Right atrium auricular region (tissue), 2 donors: ENCODE measurements at places on chromosomes 16 and 17. TPM values are rescaled to one million over a fixed set of nuclear protein-coding genes. Genes with fewer than 3 reads are reported as not detected.

DNA sequence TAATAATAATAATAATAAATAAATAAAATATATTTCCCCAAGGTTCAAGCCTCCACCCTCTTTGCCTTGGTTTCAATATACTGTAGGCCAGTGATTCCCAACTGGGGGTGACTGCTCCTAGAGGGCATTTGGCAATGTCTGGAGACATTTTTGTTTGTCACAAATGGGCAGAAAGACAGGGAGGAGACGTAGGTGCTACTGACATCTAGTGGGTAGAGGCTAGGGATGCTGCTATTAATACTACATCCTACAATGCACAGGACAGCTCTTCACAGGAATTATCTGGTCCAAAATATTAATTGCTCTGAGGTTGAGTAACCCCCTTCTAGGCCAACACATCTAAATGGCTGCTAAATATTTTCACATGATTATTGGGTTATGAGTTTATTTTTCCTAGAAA is 12.8 kb upstream of the PRR14 start:
- DNase-seq: no peak

GRCh38 chr16:3908951-3909437 is 28.5 kb upstream of the CREBBP start:
- DNase-seq: no peak

DNA sequence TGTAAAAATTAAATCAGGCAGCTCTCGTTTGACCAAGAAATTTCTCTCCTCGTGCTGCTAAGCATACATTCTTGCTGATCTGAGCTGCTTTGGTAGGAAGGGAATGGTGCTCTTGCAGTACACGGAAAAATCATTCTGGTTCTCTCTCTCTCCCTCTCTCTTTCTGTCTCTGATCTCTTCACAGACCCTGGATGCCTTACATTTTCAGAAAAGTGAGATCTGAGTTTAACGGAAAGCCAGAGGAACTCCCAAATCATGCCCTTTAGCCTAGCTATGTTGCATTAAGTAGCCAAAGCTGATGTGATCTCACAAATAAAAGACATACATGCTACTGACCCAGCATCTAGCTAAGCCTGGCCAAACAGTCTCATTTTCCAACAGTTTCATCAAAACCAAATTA is 4.0 kb downstream of the CA10 start:
- DNase-seq: no peak

- no peak for DNase-seq
Observed at GRCh38 chr17:50767030-50767429, 288 bp downstream of the ANKRD40CL start.

- DNase-seq: no peak
Observed at GRCh38 chr16:17377360-17378324, 93.1 kb downstream of the XYLT1 start.

- DNase-seq: no peak
Observed at GRCh38 chr17:45441526-45442310, 9.0 kb upstream of the ARHGAP27 start.

- peak; percentile 82 for DNase-seq
Observed at GRCh38 chr17:17694169-17695081, 13.2 kb downstream of the RAI1 start.

DNA sequence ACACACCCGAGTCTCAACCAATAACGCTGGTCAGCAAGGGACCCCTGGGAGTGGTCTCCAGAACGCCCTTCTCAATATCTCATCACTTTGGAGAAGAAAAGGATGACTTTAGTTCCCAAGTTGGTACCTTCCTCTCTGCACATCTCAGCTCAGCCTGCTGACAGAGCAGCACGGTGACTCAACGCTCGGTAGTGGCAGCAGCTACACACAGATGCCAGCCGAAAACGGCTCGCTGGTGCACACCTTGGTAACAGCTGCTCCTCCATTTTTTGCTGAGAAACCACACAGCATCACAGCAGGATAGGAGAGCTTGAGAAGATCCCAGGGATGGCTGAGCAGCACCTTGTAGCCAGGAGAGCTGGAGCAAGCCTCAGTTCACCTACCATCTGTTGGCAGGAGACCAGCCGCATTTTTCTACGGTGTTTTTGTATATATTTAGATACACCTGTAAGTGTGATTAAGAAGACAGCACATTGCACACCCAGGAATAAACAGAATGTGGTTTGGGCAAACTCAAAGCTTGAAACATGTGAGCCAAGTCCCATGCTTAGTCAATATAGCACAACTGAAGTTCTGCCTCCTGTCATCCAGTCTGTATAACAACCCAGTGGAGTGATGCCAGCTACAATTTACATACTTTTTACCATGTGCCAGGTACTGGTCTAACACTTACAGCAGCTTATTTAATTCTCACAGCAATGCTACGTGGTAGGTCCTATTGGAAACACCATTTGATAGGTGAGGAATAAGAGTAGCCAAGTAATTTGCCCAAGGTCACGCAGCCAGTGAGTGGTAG is 83.8 kb upstream of the ERCC4 start:
- DNase-seq: no peak

GRCh38 chr16:58510097-58510775 is 5.1 kb upstream of the SETD6 start:
- peak; percentile 21 for DNase-seq

GRCh38 chr16:77816293-77816692 is 27.9 kb downstream of the VAT1L start:
- no peak for DNase-seq

GRCh38 chr17:65362826-65363225 is 198.6 kb downstream of the AXIN2 start:
- DNase-seq: no peak

DNA sequence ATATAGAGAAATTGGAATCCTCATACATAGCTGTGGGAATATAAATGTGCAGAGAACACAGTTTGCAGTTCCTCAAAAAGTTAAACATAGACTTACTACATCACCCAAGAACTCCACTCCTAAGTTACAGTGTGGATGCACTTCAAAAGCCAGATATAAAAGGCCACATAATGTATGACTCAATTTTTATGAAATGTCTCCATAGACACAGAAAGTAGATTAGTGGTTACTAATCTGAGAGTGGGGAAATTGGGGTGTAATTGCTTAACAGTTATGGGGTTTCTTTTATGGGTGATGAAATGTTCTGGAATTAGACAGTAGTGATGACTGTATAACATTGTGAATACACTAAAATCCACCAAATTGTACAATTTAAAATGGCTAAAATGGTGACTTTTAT is 60.9 kb downstream of the CACNG1 start:
- DNase-seq: no peak

DNA sequence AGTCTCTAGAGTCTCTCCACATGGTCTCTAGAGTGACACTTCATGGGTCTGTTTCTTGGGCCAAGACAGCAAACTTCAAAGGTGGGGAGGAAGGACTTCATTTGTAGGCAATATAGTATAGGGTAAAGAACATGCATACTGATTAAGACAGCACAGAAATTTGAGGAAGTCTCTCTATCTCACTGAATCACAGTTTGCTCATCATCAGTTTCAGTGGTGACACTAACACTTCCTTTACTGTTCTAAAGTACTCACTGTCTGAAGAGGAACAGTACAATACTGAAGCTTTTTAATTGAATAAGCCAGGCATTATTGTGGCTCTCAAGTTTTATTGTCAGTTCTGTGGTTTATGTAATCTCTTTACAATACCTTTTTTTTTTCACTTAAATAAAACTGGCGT is 656.4 kb upstream of the CDH8 start:
- no peak for DNase-seq

DNA sequence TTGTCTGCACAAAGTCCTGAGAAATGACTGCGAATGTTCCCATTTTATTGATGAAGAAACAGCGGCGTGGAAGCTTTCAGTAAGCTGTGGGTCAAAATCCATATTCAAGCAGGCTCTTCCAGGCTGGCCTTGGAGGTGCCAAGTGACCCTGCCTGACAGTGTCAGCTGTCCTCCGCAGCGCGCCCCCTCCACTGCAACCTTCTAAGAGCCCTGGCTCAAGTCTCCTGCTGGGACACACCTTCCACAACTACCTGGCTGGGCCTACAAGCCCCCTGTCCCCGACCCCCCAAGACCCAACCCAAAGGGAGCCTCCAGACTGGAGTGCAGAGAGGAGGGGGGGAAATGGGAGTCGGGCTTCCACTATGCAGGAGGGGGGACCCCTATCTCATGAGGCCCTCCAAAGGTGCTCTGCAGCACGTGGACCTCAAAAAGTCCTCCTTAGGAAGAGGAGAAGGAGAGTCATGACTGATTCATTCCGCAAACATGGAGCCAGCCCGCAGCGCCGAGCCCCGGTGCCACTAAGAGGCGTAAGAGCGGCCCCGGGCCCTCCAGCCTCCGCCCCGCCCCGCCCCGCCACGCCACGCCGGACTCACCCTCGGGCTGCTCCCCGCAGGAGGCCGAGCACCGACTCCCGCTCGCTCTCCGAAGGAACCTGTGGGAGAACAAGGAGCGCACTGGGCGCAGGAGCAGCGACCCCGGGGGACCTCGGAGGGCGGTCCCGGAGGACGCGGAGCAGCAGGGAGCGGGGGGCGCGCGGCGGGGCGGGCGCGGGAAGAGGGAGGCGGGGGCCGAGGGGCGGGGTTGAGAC is 574 bp downstream of the MPP3 start:
- DNase-seq: no peak

DNA sequence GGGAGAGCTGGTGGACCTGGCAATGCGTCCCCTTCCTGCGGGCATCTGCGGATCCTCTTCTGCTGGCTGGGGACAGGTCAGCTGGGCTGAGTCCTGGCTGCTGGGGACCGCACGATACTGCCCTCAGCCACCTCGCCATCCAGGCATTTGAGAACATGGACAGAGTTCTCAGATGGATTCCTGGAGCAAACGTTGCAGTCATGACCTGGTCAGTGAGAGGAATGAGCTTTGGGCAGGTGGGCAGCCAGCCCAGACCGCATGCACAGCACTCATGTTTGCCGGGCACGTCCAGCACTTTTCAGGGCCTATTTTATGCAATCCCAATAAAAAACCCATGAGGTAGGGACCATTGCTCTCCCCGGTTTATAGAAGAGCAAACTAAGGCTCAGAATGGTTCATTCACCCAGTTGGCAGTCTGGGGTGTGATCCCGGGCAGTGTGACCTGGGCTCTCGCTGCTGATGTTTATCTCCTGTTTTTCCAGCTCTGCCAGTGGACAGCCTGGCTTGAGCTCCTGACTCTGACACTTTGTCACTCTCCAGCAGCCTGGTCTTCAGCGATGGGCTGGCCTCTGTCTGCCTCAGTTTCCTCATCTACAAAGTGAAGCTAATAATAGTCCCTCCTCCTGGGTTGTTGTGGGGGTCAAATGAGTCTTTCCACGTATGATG is 294.7 kb downstream of the IRF8 start:
- no peak for DNase-seq

GRCh38 chr16:2223221-2223941 is at the start of gene E4F1:
E4F1 (plus strand) TSS chr16:2223591; CDS start chr16:2223614, 23 bp downstream.
- DNase-seq: peak; percentile 100

DNA sequence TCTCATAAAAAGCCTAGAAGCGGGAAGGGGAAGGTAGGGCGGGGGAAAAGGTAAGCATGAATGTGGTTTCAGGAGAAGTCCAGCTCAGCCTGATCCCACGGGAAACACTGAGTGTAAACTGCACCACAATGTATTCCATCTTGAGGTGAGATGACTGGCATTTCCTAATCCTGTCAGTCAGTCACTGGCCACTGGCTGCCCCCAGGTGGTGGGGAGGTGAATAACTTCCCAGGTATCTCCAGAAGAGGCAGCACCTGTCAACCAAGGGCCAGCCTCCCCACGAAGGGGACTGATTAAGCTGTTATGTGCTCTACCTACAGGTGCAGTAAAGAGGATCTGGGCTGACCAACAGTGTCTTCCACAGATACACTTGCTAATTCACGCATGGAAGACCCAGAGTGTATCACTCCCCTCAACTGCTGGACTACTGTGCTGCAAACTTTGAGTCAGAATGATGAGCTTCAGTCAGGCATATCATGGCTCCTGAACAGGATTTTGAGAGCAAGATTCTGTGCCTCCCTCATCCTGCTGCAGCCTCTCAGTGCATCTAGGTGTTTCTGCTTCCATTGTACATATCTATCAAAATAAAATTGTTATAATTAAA is 108.5 kb upstream of the CCL2 start:
- no peak for DNase-seq

DNA sequence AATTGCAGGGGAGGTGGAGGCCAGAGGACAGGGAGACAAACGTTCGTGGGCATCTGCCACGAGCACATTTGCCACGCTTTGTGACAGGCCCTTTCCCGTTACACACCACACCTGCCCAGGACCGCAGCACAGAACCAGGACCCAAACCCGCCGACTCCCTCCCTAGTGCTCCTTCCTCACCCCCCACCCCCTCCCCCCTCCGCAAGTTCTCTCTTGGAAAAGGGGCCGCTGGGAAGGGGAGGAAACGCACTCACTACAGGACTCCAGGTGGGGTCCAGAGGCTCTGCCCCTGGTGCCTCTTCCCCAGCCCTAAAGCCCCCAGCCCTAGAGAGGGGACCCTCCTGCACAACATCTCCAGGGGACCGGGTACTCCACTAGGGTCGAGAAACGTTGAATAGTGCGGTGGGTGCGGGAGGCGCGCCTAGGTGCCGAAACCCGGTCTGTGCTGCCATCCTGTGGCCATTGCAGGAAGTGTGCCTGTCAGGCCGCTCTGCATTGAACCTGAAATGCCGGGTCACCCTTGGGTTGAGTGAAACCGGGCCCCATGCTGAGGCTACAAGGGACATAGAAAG is 21.9 kb upstream of the EIF1 start:
- DNase-seq: peak; percentile 90

- DNase-seq: no peak
Observed at GRCh38 chr17:12114686-12115418, 94.2 kb downstream of the MAP2K4 start.

GRCh38 chr17:5500247-5500588 is 13.9 kb downstream of the MIS12 start:
- no peak for DNase-seq

GRCh38 chr17:47715669-47716325 is 17.2 kb upstream of the TBX21 start:
- no peak for DNase-seq

DNA sequence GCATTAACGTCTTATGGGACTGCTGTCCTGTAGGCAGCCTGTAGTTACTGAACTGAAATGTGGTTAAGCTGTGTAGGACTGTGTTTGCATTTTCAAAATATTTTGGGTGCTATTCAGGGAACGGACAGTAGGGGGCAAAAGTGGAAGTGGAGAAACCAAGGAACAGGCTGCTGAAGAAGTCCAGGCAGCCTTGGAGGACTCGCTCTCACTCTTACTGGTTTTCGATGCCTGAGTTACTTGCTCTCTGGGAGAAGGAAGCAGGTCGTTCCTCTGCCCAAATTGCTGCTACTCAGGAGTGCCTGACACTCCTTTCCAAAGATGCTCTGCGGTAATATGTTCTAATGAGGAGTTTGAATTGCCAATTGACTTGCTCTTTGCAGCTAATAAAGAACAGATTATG is 64.5 kb upstream of the RBFOX1 start:
- DNase-seq: no peak

DNA sequence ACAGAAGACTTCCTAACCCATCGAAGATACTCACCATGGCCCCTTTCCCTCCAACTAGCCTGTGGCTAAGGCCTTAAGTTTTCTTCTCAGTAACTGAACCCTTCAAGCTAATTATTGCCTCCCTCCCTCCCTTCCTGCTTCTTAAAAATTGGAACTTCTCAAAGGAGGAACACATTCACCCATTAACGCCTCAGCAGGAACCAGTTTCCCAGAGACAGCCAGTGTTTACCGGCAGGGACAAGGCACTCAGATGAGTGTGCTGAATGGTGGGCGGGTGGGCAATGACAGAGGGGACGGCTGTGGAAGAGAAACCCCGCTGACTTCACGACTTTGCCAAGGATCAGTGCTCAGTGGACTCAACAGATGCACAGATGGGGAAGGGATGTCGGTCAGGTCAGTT is 20.3 kb downstream of the PITPNA start:
- DNase-seq: no peak

The METTL23 gene
- 22.6 TPM for total RNA-seq

The LLGL2 gene
- total RNA-seq: 4.1 TPM

The PNPO gene
- total RNA-seq: 28.4 TPM

The KRTAP9-4 gene
- not detected for total RNA-seq

The GAN gene
- total RNA-seq: 8.8 TPM

The CD300A gene
- total RNA-seq: 2.0 TPM

The KCNH4 gene
- total RNA-seq: 0.15 TPM
